ENCODE measurements at places on chromosomes 6 and 20.

DNA sequence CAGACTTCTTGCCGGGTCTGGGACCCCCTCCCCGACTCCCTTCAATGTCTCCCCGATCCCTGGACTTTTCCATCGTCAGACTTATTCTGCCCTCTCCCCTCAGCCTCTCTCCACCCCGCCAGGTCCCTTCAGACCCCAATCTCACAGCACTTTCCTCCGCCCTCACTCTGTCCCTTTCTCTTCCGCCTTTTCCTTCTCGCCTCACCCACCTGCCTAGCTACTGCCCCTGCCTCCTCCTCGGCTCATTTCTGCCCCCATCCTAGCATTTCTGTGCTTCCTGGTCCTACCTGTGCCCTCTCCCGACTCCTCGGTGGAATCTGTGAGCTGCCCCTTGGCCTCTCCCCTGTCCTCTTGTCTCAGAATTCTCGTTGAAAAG lies 616 bp downstream of the CHMP4B start:
- DNase-seq = no peak

- no peak for DNase-seq
Observed at GRCh38 chr20:64131406-64131805, 24.0 kb upstream of the NPBWR2 start.

DNA sequence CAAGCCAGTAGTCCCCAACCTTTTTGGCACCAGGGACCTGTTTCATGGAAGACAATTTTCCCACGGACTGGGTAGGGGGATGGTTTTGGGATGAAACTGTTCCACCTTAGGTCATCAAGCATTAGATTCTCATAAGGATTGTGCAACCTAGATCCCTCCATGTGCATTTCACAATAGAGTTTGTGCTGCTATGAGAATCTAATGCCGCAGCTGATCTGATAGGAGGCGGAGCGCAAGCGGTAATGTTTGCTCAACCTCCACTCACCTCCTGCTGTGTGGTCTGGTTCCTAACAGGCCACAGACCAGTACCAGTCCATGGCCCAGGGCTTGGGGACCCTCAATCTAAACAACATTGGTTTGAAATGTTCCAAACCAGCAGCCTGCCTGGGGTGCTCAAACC lies 137.0 kb upstream of the STXBP5 start:
- DNase-seq = no peak

GRCh38 chr6:20440296-20440695 lies 38.6 kb downstream of the E2F3 start:
- no peak for DNase-seq

- DNase-seq = no peak
Observed at GRCh38 chr20:58374906-58375758, 13.9 kb upstream of the VAPB start.
